Stimulated activated CD4-positive, alpha-beta T cell treated with anti-CD3 and anti-CD28 coated beads, TNF-alpha, amount 100 ng/mL, for 4 hours (primary cell): ENCODE measurements at places on chromosomes 5 and 9.
A peak's percentile ranks its signal among the peaks of the same experiment; 100 is the strongest.

DNA sequence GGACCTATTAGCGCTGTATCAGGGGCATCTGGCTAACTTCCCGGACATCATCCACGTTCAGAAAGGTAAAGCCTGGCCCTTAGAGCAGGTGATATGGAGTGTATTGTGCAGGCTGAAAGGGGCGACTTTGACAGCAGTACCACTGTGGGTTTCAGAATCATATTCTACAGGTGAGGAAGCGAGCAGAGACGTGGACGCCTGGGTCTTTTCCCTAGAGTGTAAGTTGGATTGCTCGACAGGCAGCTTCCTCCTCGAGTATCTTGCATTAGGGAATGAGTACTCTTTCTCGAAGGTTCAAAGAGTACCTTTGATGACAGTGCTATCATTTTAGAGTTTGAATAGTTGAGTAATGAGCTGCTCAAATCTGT is 1.9 kb downstream of the SNX18 start:
- DNase-seq: no peak

GRCh38 chr5:100550531-100551051 is 15.4 kb downstream of the FAM174A start:
- no peak for DNase-seq

DNA sequence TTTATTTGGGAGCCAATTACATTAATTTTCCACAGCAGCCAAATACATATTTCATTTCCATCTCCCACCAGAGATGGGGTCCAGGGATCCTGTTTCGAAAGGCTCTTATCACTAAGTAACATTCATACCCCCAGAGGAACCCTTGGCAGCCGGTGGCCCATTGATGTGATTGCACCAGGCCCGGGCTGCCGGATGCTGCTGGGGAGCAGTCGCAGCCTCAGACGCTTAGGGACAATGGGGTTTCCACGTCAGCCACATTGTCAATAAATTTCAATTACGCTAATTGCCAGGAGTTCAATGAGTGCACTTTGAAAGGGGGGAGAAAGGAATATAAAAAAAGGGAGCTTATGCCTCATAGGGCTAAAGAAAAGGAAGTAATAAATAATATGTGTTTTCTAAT is 478.8 kb upstream of the ADAMTS16 start:
- no peak for DNase-seq

GRCh38 chr5:44506561-44506960 is 117.3 kb upstream of the FGF10 start:
- no peak for DNase-seq

DNA sequence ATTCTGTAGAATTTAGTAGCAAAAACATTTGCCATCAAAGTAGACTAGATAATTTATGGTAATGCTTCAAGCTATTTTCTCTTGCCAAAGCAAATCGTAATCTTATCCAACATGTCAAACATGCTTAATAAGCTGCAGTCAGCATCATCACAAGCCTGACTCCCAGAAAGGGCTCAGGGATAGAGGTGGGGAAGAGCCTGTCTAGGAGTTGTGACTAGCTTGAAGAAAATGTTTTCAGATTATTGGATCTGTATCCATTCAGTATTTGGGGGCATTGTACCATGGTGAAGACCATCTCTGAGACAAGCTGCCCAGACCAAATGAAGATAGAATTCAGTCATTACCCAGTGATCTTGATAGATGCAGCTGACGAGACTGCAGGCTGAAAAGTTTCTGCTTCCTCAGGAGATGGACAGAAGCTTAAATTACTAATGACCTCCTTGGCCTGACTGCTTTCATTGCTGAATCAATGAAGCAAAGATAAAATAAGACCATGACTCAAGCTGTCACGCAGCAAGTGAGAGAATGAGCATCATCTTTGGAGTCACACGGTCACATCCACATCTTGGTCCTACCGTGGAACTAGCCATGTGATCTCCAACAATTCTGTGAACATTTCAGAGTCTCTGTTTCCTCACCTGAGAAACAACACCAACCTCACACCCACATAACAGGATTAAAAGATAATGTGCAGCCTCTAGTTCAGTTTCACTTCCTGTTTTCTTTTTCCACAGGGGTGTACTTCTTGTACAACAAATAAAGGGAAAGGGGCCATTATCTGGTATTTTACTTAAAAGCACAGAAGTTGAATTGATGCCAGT is 9.4 kb downstream of the ERAP2 start:
- no peak for DNase-seq

DNA sequence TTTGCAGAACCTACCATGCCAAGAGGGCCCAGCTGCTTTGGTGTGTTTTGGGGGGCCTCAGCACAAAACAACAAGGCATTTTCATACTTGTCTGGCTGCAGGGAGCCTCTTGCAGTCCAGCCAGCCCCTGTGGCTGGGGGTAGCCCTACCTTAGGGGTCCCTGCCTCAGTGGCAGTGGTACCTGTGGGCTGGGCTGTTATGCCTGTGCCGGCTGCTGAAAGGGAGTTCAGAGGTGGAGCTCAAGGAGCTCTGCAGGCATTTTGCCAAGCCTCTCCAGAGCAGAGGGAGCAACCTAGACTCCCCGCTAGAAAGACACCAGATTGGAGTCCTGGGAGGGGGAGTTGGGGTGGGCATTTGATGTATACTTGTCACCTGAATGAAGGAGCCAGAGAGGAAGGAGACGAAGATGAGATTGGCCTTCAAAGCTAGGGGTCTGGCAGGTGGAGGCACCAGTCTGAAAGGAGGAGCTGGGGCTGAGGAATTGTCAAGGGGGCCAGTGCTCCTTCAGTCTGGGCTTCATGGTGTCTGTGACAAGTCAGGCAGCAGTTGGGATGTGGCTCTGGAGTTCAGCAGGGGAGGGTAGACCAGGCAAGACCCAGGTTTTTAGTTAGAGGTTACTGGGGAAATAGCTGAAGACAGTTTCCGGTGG is 1.5 kb downstream of the SHROOM1 start:
- no peak for DNase-seq

GRCh38 chr9:137725598-137725997 is 106.8 kb downstream of the EHMT1 start:
- DNase-seq: no peak

DNA sequence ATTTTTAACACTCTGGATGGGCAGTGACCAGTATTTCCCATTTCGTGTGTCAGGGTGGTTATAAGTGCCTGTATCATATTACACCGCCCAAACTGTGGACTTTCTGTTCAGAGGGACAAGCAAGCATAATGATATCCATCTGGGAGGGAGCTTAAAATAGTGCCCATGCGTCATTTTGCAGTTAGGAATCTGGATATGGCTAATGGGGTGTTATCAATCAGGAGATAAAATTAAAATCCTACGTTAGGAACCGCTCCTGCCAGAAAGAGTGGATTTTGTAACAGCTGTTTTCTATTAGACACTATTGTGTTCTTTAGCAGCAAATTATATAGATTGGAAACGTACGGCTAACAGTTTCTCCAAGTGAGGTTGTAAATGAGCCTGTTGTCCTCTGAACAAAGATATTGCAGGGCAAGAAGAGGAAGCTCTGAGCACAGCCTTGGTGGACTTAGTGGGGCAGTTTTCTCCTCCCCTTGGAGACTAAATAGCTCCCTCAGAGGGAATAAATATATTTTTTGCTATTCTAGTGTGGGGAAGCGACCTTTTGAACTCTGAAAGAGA is 160.4 kb downstream of the SPATA31D1 start:
- DNase-seq: no peak

DNA sequence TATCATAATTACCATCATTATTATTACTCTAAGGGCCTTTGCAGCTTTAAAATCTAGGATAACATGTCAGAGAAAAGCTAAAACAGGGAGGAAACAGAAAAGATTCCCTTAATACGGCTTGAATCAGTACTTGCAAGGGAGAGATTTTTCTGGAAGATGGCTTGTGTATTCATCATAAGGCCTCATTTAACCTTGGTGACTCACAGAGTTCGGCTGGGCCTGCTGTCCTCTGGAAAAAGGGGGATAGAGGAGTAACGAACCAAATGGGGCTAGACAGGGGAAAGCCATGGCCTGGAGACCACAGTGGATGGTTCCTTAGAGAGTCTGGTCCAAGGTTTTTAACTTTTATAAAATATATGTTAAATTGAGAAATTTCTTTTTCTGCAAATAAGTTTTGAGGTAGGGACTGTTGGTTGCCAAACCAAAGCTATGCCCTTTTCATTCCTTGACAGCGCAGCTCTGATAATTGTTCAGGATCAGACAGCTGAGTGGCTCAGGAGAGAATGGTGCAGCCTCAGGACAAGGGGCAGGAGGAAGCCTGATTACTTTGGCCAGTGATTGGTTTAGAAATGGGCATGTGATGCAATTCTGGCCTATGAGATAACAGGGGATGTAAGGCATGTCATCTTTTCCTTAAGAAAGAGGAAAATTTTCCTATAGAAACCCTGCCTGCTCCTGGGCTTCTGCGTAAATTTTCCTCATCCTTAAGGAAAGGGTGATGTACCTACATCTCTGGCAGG is 25.6 kb upstream of the GSN start:
- no peak for DNase-seq

GRCh38 chr9:119071636-119072035 is 297.6 kb downstream of the BRINP1 start:
- DNase-seq: no peak

DNA sequence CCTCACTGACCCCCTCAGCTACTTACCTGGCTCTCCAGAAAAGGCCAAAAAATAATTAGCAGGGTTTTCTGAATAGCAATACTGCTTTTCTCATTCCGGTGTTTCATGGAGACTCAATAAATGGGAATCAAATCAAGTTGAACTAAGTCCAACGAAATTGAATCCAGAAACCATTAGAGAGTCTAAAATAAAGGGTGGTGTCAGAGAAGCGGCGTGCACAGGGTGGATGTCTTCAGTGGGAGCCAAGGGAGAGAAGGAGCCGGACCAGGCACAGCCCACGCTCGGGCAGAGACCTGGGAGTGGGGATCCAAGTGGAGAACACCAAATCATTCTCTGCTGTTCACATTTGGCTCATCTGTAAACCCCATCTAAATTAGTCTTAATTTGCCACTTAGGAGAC is 40.2 kb upstream of the WWC1 start:
- DNase-seq: no peak

- DNase-seq: no peak
Measured at GRCh38 chr5:123044926-123045617, 8.5 kb upstream of the PPIC start.

GRCh38 chr5:119315516-119315949 is 40.3 kb upstream of the TNFAIP8 start:
- DNase-seq: peak; percentile 46

GRCh38 chr9:89454498-89455355 is 43.2 kb downstream of the SEMA4D start:
- no peak for DNase-seq

DNA sequence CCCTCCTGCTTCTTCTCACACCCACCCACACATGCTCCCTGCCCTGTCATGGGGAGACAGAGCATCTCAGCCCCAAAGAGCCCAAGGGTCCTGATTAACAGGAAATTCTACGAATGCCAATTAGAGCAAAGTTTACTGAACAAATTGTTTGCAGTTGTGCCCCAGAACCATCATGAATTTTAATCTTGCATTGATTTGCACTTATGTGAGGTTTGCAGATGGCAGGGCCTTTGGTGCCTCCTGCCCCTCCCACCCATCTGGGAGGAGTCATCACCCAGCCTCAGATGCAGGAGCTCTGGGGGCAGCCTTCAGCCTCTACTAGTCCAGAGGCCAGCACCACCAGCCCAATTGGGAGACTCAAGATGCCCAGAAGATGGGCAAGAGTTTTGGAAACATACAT is 80.8 kb downstream of the PCDH1 start:
- no peak for DNase-seq

DNA sequence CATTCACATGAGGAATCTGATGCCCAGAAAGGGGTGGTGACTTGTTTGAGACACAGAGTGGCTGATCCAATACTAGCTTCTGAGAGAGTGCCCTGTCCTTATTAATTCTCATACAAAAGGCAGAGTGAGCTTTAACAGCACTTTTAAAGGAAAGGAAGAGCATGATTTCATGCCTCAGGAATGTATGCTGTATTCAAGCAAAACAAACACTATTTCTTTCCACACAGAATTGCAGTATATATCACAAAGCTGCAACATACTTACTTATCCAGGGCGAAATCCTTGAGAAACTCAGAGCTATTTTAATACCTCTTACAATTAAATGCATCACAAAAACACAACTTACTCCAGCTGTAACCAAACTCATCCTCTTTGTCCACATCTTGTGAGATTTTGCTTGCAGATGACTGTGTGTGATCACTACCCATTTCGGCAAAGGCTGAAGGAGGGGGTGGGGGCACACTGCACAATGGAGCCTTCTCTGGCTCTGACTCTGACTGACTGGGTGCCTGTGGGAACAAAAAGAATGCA is 139.8 kb downstream of the MPDZ start:
- no peak for DNase-seq

- no peak for DNase-seq
Measured at GRCh38 chr5:147509041-147509709, 693 bp downstream of the DPYSL3 start.

DNA sequence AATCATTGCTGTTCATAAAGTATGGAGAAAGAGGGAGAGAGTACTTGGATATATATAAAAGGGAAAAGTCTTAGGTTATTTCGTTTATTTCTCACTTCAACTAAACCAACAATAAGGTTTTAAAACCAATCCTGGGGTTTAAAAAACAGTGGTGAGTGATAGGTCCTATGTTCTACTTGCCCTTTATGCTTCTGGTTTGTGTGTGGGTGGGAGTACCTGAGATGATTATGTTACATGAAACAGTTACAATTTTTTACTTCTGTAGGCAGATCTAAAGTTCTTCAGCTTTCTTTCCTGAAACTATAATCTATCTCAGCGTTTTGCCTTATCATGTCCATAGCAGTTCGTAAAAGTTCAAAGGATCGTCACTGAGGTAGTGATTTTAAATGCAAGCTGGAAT is 49.2 kb downstream of the STX17 start:
- DNase-seq: no peak

DNA sequence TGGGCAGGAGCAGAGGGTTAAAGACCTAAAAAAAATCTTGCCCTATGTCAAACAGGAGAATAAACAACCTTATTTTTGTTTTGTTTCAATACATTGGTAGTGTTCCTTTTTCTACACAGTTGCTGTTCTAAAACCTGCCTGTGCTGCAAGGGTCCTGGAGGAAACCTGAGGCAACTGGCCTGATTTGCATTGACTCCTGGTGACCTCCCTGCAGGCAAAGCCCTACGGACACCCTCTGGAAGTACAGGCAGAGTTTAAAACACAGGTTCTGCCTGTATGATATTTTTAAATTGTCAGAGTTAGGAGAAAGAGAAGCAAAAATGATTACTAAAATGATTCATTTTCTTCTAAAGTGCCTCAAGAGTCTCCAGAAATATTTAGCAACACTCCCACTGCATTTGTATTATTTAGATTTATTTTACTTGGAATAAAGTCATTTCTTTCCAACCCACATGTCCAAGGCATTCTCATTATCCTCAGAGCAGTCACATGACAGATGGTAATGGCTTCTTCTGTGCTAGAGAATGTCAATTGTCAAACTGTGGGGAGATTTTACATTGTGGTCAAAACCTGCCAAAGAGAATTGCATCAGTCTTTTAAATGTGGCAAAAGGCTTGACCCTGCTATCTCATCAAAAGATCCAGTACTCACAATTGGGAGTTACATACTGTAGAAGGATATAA is 559.6 kb downstream of the CETN3 start:
- no peak for DNase-seq

GRCh38 chr9:69379270-69379982 is 54.4 kb downstream of the ENTREP1 start:
- no peak for DNase-seq

GRCh38 chr5:85140471-85140870 is 755.8 kb upstream of the EDIL3 start:
- no peak for DNase-seq

- DNase-seq: no peak
Measured at GRCh38 chr5:69160651-69161050, 6.3 kb upstream of the CCNB1 start.
